ENCODE measurements at places on chromosomes 2 and 18. TPM values are rescaled to one million over a fixed set of nuclear protein-coding genes. Genes with fewer than 3 reads are reported as not detected.

Gene MEIS1
- 119 TPM for total RNA-seq

Gene LYPD1
- 0.17 TPM for total RNA-seq

Gene ACVR1C
- 0.83 TPM for total RNA-seq

Gene MPPE1
- total RNA-seq = 32.1 TPM

Gene CD28
- not detected for total RNA-seq

Gene ASXL2
- 4.6 TPM for total RNA-seq

Gene IL1RL1
- total RNA-seq = 0.50 TPM

Gene HOXD9
- total RNA-seq = not detected

Gene TMEM169
- 0.26 TPM for total RNA-seq
